ENCODE measurements at places on chromosomes 1 and 21.

DNA sequence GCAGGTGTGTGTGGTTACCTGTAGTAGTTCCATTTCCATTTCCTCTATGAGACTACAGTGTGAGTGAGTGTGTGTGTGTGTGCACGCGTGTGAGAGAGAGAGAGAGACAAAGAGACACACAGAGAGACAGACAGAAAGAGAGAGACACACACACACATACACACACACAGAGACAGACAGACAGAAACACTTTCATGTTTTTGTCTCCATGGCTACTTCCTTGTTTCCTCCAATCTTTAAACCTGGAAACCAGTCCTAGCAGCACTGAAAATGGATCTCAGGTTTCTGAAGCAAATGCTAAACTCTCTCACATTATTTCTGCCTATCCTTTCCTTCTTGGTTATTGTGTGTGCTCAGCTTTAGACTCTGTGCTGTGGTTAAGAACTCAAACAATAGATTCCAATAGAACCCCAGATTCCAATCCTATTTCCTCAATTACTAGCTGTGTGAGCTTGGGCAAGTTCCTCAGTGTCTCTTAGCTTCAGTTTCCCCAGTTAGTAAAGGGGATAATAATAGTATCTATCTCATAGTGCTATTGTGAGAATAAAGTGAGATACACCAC lies 22.4 kb upstream of the ABCD3 start:
- no peak for DNase-seq

- DNase-seq, result no peak
Observed at GRCh38 chr1:209457401-209458125, 126.0 kb upstream of the CAMK1G start.

DNA sequence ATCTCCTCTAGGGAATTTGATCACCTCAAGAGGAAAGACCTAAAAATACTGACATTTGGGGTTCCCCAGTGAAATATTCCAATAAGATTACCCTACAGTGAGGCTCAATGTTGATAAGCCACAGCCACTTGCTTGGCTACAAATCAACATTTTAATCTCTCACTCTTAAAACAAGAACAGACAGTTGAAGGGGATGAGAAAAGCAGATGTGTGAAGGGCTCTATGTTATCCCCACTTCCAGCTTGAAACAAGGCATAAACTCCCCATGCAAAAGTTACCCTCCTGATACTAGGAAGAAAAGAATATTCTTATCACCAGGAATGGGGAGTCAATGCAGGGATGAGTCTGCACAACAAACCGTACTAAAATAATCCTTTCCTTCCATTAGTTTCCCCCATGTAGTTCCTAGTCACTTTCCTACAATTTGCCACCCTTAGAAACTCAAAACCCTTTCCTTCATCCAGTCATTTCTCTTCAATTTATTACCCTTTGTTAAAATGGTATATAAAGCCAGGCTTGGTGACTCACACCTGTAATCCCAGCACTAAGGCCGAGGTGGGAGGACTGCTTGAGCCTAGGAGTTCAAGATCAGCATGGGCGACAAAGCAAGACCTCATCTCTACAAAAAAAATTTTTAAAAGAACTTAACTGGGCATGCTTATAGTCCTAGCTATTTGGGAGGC lies 29.5 kb downstream of the LPGAT1 start:
- peak; percentile 5 for DNase-seq

GRCh38 chr1:91273875-91274274 lies 130.8 kb downstream of the HFM1 start:
- no peak for DNase-seq

DNA sequence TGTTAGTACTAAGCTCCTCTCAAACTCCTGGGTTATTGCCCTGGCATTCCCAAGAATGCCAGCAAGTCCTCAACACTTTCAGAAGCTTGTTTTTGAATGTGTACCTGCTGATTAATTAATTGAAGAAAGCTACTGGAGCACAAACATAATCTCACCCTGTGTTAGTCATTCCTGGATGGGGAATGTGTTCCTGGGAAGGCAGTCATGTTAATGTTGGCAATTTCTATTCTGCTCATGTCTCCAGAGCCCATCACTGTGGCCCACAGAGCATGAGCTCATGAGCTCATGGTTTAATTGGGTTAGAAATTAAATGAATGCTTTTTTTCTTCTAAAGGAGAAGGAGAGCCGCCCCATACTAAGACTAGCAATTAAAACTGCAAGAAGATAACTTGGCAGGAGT lies 31.9 kb upstream of the KCNA3 start:
- DNase-seq, result no peak

GRCh38 chr21:34074283-34075090 lies 1.1 kb downstream of the MRPS6 start:
- DNase-seq, result peak; percentile 64

GRCh38 chr1:20442920-20443625 lies 42.9 kb downstream of the CAMK2N1 start:
- DNase-seq, result no peak

GRCh38 chr21:36321325-36322082 lies 1.5 kb downstream of the MORC3 start:
- peak; percentile 92 for DNase-seq

- DNase-seq, result no peak
Observed at GRCh38 chr21:37130971-37131370, 57.9 kb downstream of the TTC3 start.

DNA sequence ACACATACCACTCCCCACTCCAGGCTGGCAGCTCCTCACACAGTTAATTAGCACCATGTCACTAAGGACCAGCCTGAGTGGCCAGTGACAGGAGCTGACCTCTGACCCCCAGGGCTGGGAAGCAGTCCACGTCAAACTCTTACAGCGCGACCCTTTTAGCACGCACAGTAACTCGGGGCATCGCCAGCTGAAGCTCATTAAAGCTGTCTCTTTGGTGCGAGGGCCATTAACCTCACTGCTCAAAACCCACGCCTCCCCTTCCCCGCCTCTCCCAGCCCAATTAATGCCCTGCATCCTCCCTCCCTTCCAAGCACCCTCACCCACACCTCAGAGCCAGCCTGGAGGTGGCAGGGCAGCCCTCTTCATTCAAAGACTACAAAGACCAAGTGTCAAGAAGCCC lies 31.7 kb downstream of the DMAP1 start:
- DNase-seq, result no peak

DNA sequence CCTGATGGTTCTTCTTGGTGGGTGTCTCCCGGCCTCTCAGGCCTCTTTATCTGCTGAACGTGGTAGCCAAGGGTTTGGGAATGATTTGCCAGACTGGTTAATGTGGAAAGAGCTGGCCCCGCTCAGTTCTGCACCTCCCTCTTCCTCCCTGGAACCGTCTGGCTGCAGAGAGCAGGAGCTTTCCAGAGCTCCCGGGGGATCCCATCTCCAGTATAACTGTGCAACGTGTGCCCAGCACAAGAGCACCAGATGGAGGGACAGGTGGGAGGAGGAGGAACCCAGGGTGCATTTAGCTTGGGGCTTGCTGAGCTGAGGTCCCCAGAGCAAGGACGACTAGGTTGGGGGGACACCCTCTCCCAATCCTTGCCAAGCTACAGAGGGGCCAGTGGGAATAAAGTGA lies 5.0 kb downstream of the TFF1 start:
- no peak for DNase-seq

GRCh38 chr1:218778257-218779126 lies 395.2 kb upstream of the LYPLAL1 start:
- no peak for DNase-seq

- DNase-seq, result no peak
Observed at GRCh38 chr1:221794079-221794670, 52.3 kb upstream of the DUSP10 start.

DNA sequence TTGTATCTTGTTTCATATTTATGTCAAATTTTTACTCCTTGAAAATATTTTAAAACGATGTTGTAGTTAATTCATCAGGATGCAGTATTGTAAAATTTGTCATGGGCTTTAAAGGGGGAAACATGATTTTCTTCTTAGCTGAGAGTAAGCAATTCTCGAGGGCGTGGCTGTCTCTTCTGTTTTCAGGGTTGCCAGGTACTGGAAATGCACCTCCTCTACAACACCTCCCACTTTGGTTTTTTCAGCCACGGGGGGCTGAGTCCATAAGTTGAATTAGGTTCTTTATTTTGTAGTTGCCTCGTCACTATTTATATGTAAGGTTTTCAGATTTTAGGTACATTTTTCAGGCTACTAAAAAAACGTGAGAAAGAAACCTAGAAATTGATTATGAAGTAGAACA lies 64.0 kb downstream of the PRDM2 start:
- no peak for DNase-seq

All from OCI-M1 (cell line).